Right hindlimb (tissue), 1 donor: ENCODE measurements at places on chromosomes 12 and 14.
A peak's percentile ranks its signal among the peaks of the same experiment; 100 is the strongest.

DNA sequence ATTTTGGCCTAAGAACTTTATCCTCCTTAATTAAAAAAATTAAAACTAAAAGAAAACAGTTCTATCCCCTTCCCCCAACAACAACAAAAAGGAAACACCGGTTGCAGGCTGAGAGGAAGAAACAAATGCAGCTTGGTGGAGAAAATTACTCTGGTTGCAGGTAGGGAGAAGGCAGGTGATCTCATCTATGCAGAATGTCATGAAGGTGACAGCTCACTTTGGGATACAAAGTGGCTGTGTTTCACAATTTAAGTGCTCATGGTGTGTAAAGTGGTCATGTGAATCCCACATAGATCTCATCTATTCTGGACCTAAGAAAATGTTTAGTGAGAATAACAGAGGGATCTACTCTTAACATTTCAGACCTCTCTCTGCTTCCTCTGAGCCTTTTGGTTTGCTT lies 219.7 kb upstream of the PKP2 start:
- no peak for DNase-seq

- no peak for DNase-seq
These were observed 170.1 kb downstream of the NRXN3 start for GRCh38 chr14:78340250-78340649.

- DNase-seq = no peak
These were observed 241.3 kb upstream of the DAAM1 start for GRCh38 chr14:58947156-58947555.

DNA sequence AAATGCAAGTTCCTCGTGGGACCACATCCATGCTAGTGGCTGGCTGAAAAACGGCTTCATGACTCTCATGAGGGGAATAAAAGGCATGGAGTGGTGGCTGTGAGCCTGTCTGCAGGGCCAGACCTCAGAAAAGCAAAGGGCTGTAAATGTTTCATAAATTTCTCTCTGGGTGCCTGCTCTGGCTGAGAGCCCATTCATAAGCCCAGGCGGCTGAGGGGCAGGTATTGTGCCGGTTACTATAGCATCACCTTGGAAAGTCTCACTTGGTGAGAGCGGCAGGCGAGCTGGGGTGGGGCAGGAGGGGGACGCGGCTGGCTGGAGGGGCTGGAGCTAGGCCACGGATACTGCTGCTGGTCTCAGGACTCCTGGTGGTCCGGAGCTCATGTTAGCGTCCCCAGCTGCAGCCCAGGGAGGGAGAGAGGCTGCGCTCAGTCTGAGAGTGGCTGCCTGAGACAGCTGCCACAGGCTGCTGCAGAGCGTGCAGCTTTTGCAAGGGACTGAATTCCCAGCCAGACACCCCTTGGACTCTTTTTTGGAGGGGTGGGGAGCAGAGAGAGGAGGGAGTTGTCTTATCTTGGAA lies at the start of gene SLC17A8:
Gene SLC17A8 (plus strand): TSS at position 431 of the 580 bp plus-strand sequence. CDS start 318 bp downstream, outside the sequence.
- DNase-seq = peak; percentile 64

GRCh38 chr12:91574391-91574790 lies 391.8 kb upstream of the DCN start:
- no peak for DNase-seq

DNA sequence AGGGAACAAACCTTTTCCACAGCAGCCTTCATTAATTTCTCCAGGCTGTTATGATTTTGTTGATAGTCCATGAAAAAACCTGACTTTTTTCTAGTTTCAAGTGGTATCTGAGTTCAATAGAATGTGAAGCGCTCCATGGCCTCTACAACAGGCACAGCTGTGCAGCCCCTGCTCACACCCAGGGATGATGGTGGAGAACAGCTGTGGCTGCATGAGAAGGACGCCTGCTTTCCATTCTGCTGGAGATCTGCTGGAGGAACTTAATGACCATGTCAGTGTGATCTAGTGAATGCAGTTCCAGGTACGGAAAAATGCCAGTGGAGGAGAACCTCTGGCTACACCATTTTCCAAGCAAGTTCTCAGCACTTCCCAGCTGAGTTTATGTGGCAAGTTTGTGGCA lies 80.6 kb downstream of the PIWIL1 start:
- peak; percentile 51 for DNase-seq

- no peak for DNase-seq
These were observed 61.4 kb downstream of the CCNK start for GRCh38 chr14:99542566-99542965.

DNA sequence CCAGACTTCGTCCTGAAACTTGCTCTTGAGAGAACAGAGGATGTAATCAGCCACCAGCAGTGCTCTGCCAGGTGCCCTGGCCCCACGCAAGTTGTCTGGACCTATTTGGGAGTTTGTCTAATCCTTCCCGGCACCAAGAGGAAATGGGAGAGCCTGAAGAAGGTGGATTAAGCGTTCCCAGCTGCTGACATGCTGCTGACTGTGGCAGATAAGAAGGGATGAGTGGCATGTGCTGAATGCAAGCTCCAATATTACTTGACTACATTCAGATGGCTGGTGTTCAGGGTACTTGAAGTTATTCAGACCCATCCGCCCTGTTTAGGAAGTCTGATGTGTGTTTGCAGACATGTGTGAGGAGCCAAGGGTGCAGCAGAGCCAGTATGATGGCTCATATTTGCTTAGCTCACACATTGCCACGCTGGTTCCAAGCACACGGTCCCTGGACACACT lies 440.6 kb upstream of the CCDC196 start:
- DNase-seq = peak; percentile 44

DNA sequence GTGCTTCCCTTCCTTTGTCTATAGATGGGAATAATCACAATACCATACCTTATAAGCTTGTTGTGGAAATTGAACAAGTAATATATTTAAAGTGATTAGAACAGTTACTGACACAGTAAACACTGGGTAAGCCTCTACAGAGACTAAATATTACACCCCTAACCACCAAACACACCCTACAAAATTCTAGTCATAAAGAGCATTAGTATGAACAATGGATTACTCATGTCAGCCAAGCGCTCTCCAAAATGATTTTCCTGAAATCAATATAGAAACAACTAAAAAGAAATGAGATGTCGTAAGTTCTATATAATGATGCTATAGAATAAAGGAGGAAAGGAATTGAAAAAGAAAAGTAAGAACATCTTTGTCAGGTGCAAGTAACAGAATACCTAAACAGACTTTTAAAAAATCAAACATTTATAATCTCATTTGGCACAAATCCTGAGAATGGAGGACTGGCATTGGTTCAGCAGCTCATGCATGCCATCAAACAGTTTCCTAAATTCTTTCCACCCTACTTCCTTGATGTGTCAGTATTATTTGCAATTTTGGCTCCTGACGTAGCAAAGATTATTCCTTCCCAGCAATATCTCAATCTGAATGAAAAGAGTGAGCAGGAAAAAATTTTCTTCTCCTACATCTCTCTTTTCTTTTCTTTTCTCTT lies 118.0 kb downstream of the SINHCAF start:
- DNase-seq = no peak

- DNase-seq = no peak
These were observed 240.6 kb downstream of the CPNE8 start for GRCh38 chr12:38664661-38665269.

GRCh38 chr14:60721326-60722106 lies 2.6 kb downstream of the SIX4 start:
- peak; percentile 70 for DNase-seq
